ENCODE measurements at places on chromosomes 1 and 21. TPM values are rescaled to one million over a fixed set of nuclear protein-coding genes. Genes with fewer than 3 reads are reported as not detected.

Gene ZBTB8A
- total RNA-seq, result 8.9 TPM

Gene CELA2B
- total RNA-seq, result 18.3 TPM

Gene SORT1
- 41.1 TPM for total RNA-seq

Gene NMNAT1
- total RNA-seq, result 5.7 TPM

Gene NUDT4B
- 7.3 TPM for total RNA-seq

Gene OR2M3
- total RNA-seq, result not detected

Gene APCS
- not detected for total RNA-seq

Gene NIPAL3
- not detected for total RNA-seq

Gene CRP
- not detected for total RNA-seq

Gene TMEM201
- total RNA-seq, result 42.6 TPM

Gene MTARC1
- 1.5 TPM for total RNA-seq

Gene RAB7B
- not detected for total RNA-seq

Gene SPRR1B
- total RNA-seq, result not detected

Gene BEST4
- total RNA-seq, result not detected

Gene OR2T29
- total RNA-seq, result not detected

Gene SYT2
- total RNA-seq, result 0.06 TPM

Gene ERVH48-1
- total RNA-seq, result not detected

Gene CLCNKA
- total RNA-seq, result not detected

Gene NBPF12
- total RNA-seq, result 4.3 TPM

Gene ECM1
- total RNA-seq, result 5.0 TPM
